ENCODE measurements at places on chromosomes 4 and X.

DNA sequence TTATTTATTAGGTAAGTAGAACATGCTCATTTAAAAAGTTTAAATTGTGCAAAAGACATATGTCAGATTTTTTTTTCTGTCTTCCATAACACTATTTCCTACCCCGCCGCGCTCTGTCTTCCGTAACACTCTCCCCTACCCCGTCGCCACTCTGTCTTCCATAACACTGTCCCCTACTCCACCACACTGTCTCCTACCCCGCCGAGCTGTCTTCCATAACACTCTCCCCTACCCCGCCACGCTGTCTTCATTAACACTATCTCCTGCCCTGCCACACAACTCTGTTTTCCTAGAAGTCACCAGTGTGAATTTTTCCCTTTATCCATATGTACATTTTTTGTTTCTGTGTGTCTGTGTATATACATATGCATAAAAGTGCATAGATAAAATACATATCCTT is 4.4 kb downstream of the MSMO1 start:
- DNase-seq, result no peak

DNA sequence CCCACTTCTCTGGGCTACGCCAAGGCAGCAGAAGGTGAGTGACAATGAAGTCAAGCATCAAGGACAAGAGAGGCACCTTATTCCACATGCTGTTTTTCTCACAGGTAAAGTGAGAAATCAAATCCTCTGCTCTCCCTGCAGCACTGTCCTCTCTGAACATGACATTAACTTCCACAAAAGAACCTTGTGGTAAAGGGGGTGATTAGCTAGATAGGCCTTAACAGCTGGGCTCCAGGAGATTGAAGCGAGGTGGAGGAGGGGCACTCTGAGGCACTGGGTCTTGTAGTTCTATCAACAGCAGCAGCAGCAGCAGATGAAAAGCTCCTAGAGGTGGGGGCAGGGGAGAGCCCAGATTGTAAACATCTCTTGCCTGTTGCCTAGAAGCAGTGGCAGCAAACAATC is 96.8 kb upstream of the CXXC4 start:
- DNase-seq, result no peak

GRCh38 chrX:80181079-80181478 is 166.5 kb downstream of the TBX22 start:
- DNase-seq, result no peak

- no peak for DNase-seq
These were observed 3.1 kb upstream of the BCORL1 start for GRCh38 chrX:129979207-129979920.

DNA sequence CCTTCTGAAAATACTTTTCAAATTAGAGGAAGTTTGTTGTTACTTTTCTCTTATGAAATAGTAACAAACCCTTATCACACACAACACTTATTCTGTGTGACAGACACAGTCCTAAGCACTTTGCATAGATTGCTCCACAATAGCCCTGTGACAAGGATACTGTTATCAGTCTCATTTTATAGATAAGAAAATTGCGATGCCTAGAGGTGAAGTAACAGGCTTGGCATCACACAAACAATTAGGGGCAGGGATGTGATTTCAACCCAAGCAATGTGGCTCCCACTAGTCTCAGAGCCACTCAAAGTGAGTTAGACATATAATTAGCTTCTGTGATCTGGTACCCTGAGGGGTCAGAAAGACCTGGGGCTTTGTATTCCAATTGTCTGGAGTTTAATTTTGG is 339.9 kb downstream of the FBXO8 start:
- DNase-seq, result no peak

GRCh38 chr4:152344001-152344400 is 191.9 kb downstream of the FBXW7 start:
- no peak for DNase-seq

- DNase-seq, result no peak
These were observed 68.0 kb downstream of the NFKB1 start for GRCh38 chr4:102569200-102569599.

GRCh38 chr4:166481055-166481454 is 608.0 kb downstream of the TLL1 start:
- no peak for DNase-seq

- DNase-seq, result no peak
These were observed 88.9 kb downstream of the CC2D2A start for GRCh38 chr4:15558561-15558960.

DNA sequence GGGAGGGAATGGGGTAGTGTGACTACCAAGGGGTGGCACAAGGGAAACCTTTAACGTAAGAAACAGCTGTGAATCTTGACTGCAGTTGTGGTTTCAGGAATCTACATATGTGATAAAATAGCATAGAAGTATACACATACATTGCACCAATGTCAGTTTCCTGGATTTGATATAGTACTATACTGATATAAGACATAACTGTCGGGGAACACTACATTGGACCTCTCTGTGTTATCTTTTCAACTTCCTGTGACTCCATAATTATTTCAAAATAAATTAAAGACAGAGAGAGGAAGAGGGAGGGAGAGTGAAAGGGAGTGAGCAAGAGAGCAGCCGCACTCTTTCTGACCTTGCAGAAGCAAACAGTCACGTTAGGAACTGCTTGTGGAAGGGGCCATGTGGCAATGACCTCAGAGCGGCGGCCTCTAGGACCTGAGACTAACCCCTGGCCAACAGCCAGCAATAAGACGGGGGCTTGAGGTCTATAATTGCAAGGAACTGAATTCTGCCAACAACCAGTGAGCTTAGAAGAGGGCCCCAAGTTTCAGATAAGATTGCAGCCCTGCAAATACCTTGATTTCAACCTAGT is 47.4 kb downstream of the NALF2 start:
- no peak for DNase-seq
